ENCODE measurements at places on chromosomes 11 and 22. TPM values are rescaled to one million over a fixed set of nuclear protein-coding genes. Genes with fewer than 3 reads are reported as not detected.

FBLN1 gene
- polyA plus RNA-seq: 3.4 TPM

OR52I1 gene
- not detected for polyA plus RNA-seq

LGALS12 gene
- not detected for polyA plus RNA-seq

GNAZ gene
- polyA plus RNA-seq: 63.2 TPM

CCT8L2 gene
- polyA plus RNA-seq: not detected

CTSF gene
- polyA plus RNA-seq: 2.7 TPM

NFAM1 gene
- not detected for polyA plus RNA-seq

OR52E2 gene
- polyA plus RNA-seq: not detected

SGSM1 gene
- polyA plus RNA-seq: 9.2 TPM

PRG3 gene
- not detected for polyA plus RNA-seq

USP35 gene
- 13.9 TPM for polyA plus RNA-seq

IL10RA gene
- polyA plus RNA-seq: 0.76 TPM

KCNQ1OT1 gene
- polyA plus RNA-seq: 0.32 TPM

SEC14L6 gene
- not detected for polyA plus RNA-seq

CHRDL2 gene
- polyA plus RNA-seq: not detected

GGT5 gene
- polyA plus RNA-seq: 0.12 TPM

CFAP300 gene
- polyA plus RNA-seq: not detected

RAB1B gene
- polyA plus RNA-seq: 27.2 TPM

PARVG gene
- not detected for polyA plus RNA-seq

TMEM126A gene
- 89.9 TPM for polyA plus RNA-seq

OR5M10 gene
- not detected for polyA plus RNA-seq

NEFH gene
- polyA plus RNA-seq: 0.05 TPM

PLAAT2 gene
- not detected for polyA plus RNA-seq

OR51B5 gene
- polyA plus RNA-seq: not detected

MPPED2 gene
- 99.7 TPM for polyA plus RNA-seq

OSBP gene
- 24.4 TPM for polyA plus RNA-seq

MGAT3 gene
- polyA plus RNA-seq: 36.2 TPM

SPATA19 gene
- polyA plus RNA-seq: not detected

MRPL21 gene
- polyA plus RNA-seq: 139 TPM

OR52A1 gene
- polyA plus RNA-seq: not detected

POGLUT3 gene
- polyA plus RNA-seq: 0.10 TPM

HEPN1 gene
- polyA plus RNA-seq: not detected

FAM83F gene
- 0.02 TPM for polyA plus RNA-seq

DENND6B gene
- polyA plus RNA-seq: 58.9 TPM

LRRN4CL gene
- polyA plus RNA-seq: 0.82 TPM

TSPO gene
- polyA plus RNA-seq: not detected

CADM1 gene
- 92.1 TPM for polyA plus RNA-seq

CREB3L1 gene
- not detected for polyA plus RNA-seq

SMC1B gene
- not detected for polyA plus RNA-seq

CBLIF gene
- polyA plus RNA-seq: not detected

SCGB1A1 gene
- not detected for polyA plus RNA-seq

RTN4RL2 gene
- polyA plus RNA-seq: 0.66 TPM

ARHGEF17 gene
- 7.9 TPM for polyA plus RNA-seq

SCARF2 gene
- polyA plus RNA-seq: 3.4 TPM

SULT4A1 gene
- 182 TPM for polyA plus RNA-seq

Measured in neural cell (in vitro differentiated cells).